BJ (cell line): ENCODE measurements at places on chromosomes 1 and 21. TPM values are rescaled to one million over a fixed set of nuclear protein-coding genes. Genes with fewer than 3 reads are reported as not detected.

DNA sequence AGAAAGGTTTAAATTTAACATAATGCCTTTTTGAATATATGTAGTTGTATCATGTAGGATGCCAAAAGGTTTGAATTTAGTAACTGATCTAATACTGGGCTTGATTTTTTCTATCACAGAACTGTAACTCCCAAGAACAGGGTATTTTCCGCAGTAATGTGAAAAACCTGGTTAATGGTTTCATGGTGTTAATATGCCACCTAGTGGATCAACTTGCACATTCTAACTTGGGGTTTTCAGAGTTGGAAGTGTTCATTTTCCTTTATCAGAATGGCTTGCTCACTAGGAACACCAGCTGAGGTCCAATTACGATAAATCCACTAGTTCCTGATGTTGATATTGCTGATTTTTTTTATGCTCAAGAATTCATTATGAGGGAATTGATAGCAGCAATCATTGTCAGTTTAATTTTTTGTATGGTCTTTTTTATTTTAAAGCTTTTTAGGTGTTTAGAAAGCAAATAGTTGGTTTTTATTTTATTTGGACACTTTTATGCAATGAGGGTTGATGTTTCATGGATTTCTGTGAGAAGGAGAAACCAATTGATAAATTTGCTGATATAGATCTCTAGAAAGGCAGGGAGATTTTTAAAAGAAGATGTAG lies 157.2 kb downstream of the PLA2G4A start:
- no peak for DNase-seq

- no peak for DNase-seq
These were observed 164.8 kb downstream of the PPIAL4G start for GRCh38 chr1:148318123-148318903.

GRCh38 chr1:248585266-248585665 lies 10.7 kb upstream of the OR2T34 start:
- DNase-seq, result no peak

DNA sequence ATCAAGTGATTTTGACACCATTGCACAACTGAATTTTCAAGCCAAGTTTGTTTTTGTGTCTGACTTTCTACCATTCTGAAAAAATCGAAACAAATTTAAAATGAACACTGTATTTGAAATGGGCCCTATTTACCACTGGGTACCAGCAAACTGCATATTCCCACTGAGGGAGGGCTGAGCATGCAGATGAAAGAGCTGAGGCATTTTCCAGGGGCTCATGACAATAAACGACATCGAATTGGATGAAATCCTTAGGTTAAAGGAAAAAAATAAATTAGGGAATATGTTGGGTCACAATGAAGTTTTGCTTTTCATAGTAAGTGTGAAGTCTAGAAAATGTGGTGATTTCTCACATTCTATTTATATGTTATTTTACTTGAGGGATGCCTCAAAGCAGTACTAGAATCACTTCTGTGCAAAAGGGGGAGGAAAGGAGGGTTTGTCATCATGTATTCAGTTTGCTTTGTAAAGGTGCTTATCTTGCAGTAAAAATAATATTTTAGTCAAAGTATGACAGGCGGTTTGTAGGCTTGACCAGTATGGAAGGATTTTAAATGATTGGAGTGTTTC lies 11.2 kb downstream of the ZBTB18 start:
- DNase-seq, result no peak

GRCh38 chr1:113675302-113675701 lies 84.0 kb downstream of the PHTF1 start:
- no peak for DNase-seq

DNA sequence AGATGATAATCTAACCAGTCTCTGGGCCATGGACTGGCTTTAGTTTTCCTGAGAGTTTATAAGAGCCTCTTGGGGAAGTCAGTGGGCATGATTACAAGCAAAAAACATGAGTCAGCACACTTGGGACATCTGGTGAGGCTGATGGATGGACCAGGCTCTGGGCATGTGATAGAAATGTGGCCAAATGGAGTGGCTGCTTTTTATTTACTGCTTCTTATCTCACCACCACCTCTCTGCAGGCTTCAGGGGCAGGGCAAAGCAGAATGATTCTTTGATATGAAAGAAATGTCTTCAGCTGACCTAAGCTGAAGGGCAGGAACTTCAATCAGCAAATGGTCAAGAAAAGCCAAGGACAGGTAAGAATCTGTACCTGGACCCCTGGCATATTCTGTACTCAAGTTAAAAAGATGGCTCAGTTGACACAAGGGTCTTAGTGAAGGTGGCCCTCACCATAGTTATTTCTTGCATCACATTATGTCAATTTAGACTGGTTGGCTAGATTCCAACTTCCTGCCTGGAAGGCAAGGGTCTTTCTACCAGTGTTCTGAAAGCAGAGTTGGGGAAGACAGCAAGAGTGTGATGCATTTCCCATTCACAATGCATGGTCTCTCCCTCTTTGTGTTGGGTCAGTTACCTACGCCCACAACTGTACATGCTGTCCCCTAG lies 162.8 kb downstream of the FASLG start:
- no peak for DNase-seq

The C4BPA gene
- polyA plus RNA-seq, result not detected in 2 replicates

The KCNAB2 gene
- polyA plus RNA-seq, result 6.7 and 10.3 TPM in 2 replicates

The ANGPTL1 gene
- polyA plus RNA-seq, result 0.28 and 0.44 TPM in 2 replicates

The ERO1B gene
- 0.74 and 2.2 TPM in 2 replicates for polyA plus RNA-seq

The NR1I3 gene
- polyA plus RNA-seq, result not detected in 2 replicates
